Stimulated activated naive CD8-positive, alpha-beta T cell treated with anti-CD3 and anti-CD28 coated beads, Interleukin-15, Interleukin-2, amounts not matched to agents 100 U/mL and 50 U/mL, for 24 hours (primary cell): ENCODE measurements at places on chromosomes 1 and 21.
A peak's percentile ranks its signal among the peaks of the same experiment; 100 is the strongest.

GRCh38 chr21:16794950-16795349 lies 717.9 kb upstream of the CXADR start:
- DNase-seq, result no peak

- DNase-seq, result no peak
Measured at GRCh38 chr1:203269654-203270020, 35.7 kb upstream of the BTG2 start.

- DNase-seq, result peak; percentile 32
Measured at GRCh38 chr1:93304716-93305138, 41.0 kb upstream of the DR1 start.

- DNase-seq, result no peak
Measured at GRCh38 chr1:153816283-153816889, 41.2 kb downstream of the SLC27A3 start.

DNA sequence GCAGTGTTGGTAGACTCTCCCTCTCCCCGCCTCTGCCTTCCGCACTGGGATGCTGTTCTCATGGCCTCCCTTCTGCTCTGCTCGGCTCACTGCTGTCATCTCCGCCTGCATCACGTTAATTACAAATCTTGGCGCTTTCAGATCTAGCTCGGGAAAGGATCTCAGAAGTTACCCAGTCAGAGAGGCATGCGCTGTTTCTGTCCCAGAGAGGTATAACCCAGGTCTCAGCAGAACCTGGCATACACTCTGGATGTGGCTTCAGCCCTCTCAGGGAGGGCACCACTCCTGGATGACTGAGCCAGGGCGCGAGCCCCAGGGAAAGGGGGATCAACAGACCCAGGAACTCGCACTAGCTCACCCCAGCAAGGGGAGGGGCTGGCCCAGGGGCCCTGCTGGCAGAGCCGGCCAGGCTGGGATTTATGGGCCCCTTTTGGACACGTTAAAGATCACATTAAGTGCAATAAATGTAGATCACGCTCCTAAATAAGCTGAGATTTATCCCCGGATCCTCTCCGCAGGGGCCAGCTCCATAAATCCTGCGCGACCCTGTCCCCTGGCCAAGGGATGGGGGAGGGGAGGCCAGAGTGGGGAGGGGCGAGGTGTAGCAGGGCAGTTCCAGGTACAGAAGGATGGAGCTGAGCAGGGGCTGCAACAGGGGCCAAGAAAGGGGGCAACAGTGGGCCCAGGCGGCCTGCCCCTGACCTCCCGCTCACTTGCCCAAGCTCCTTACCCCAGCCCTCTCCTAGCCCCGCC lies 101.3 kb upstream of the ZBTB40 start:
- no peak for DNase-seq

GRCh38 chr1:236301080-236301957 lies 19.6 kb upstream of the ERO1B start:
- DNase-seq, result no peak

DNA sequence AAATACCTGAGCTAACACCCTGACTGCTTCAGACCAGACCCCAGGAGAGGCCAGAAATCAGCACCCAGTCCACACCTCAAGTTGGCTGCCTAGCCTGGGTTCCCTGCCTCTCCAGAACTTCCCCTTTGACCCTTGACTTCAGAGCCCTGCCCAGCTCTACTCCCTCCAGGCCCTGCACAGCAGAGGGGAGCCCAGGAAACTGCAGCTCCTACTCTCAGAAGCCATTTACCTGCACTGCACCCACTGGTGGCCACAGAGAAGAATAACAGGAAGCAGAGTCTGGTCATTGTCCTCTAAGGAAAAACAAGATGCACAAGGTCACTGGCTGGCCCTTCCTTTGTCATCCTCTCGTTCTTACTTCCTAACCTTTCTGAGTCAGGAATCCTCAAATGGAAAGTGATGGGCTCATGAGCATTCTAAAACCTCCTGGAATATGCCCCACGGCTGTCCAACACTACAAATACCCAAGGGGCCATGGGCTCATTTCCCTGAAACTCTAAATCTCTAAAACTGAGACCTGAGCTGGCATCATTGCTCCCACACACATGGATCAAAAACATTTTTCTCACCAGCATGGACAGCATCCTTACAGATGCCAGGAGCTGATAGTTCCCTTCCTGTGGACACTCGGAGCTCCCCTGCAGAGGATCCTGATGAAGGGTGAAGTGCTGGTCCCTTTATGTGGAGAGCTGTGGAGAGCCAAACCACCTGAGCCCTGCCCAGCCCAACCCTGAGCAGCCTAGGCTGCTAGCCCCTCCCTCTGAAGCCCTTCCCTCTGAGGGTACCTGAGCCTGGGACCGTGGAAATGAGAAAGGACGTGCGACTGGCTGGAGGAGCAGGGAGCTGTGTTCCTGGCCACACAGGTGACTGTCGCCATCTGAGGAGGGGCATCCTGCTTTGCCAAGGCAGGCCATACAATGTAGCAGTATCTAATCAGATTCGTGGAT lies at the start of gene ITLN2:
ITLN2 (minus strand) TSS at position 652 of the 947 bp plus-strand sequence; CDS start at position 584, 68 bp downstream.
- peak; percentile 52 for DNase-seq

GRCh38 chr21:39050841-39051587 lies 132.2 kb downstream of the PSMG1 start:
- DNase-seq, result no peak

GRCh38 chr21:26954662-26955121 lies 12.2 kb downstream of the ADAMTS5 start:
- DNase-seq, result no peak

DNA sequence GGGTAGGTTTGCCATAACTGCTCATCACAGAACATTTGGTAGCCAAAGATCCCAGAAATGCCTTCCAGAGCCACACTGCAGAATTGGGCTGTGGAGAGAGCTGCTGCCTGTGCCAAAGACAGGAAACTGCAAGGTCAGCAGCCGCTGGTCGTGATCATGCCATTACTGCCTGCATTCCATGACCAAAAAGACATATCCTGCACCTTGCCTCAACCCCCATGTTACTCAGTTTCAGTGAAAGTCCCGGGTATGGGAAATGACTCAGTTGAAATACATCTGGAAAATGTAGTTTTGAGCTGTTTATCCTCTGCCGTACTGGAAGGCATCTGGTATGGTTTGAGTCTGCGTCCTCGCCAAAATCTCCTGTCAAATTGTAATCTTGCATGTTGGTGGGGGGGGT lies 161.7 kb downstream of the FCRL5 start:
- DNase-seq, result no peak

GRCh38 chr21:37245151-37245550 lies 22.0 kb downstream of the VPS26C start:
- no peak for DNase-seq

DNA sequence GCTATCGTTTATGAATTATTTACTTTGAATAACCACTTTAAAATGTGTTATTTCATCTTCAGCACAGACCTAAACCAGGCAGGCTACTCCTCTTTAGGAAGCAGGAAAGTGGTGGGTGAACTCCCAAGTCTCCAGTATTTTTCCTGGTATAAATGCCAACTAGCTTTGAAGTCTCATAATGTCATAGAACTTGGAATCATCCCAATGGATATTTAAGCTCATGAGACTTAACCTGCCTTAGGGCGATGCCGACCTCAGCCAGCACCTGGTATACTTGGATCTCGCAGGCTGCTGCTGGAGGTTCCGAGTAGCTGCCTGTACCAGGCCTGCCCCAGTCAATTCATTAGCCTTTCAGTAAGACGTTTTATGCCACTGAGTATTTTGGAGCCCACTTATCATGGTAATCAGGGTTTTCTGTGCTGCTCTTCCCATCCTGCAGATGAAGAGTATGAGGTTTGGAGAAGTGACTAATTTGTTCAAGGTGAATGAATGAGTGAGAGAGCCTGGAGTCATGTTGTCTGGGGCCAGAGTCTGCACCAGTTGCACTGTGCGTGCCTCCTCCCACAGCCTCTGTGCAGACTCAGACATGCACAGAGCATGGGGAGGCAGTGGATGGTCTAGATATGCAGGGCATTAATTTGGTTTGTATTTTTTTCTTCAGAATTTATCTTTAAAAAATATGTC lies 34.9 kb downstream of the VANGL1 start:
- DNase-seq, result no peak

DNA sequence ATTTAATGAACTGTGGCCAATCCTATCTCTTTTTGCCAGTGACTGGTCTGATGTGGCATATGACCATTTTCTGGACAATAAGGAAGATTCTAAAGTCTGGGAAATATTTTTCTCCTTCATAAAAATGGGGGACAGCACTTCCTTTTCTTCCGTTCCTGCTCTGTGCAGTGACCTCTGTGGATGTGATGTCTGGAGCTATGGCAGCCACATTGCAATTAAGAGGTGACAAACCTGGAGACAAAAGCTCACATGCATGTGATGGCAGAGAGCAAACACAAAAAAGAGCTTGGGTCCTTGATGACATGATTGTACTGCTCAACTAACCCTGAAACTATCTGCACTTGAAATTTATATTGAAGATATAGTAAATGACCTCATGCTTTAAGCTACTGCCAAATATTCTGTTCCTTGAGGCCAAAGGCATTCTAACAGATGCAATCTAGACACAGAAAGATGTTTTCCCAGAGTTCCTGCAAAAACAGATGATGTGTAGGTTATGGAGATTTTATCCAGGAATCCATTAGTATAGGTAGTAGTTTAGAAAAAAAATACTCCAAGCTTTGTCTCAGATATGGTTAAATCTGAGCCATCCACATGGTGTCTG lies 2.2 kb upstream of the MAGI3 start:
- no peak for DNase-seq

DNA sequence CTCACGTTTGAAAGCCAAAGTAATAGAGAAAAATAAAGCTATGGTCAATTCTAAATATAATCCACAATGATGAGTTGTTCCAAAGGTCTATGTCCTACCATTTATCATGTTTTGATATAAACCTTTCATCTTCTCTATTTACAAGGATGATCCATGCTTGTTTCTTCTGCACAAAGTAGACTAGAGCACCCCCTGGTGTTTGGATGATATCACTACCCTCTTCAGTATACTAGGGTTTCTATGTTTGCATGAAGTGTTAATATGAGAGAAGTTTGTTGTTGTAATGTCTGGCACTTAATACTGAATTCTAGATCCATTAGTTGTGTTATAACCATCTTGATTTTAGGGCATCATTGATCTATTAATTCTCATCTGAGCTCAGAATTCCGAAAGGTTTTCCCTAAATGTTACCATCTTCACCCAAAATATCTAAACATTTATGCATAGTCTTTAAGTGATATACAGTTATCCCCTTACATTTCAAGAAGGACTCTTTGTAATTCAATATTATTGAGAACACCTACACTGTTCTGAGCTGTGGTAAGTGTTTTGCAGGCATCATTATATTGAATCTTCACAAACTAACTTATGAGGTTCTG lies 21.1 kb downstream of the CLDN8 start:
- peak; percentile 5 for DNase-seq

DNA sequence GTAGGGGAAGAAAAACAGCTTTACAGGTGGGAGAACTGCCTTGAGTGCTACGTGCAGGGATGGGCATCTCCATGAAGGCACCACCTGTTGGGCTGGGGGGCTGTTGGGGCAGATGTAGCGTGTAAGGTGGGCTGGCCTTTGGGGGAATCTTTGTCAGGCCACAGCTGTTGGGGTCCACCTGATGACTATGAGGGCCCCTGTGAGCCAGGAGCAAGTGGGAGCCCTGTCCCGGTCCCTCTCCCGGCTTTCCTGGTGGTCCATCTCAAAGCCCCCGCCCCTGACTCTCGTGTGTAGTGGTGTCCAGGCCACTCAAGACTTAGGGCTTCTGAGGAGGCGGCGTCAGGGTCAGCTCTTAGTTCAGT lies 13.5 kb downstream of the SLC37A1 start:
- no peak for DNase-seq

- no peak for DNase-seq
Measured at GRCh38 chr1:203206129-203206687, 19.7 kb upstream of the CHI3L1 start.

GRCh38 chr1:236112332-236112627 lies 30.1 kb upstream of the GPR137B start:
- no peak for DNase-seq

GRCh38 chr1:47214549-47214948 lies 17.5 kb downstream of the TAL1 start:
- no peak for DNase-seq

DNA sequence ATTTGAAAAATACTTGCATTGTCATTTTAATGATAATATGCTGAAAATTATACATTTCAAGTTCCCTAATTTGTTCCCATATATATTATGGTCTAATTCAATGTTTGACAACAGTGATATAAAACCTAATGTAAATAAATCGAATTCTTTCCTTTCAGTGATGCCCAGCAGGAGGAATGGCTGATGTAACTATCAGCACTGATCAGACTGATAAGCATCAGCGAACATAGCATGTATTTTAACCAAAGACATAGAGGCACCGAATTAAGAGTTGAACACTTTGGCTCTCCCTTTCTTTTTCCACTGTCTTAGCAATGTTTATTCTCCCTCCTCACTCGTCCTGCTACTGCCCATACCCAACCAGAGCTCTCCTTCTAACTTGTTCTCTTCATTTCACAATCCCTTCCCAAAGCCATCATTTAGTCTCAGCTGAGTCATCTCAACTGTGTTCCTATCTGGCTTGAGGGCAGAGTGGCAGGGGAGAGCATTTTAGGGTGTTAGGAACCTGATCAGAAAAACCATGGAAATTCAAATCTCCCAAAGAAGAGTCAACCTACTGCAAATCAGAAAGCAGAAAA lies 58.8 kb upstream of the C1orf115 start:
- DNase-seq, result no peak

DNA sequence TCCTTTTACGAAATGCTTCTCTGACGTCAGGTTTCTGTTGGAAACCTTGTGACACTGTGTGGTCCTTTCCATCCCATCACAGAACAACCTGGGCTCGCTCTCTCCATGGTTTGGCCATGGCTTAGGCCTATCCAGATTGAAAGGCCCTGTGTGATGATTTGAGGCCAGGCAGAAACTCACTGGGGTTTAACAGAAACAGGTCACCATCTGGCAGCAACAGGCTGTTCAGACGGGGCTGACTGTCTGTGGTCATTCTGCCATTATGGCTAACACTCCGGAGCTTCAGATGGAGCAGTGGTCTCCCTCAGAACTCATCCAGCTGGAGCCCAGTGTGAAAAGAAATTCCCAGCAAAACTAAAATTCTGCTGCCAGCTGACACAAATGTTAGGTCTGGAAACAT lies 9.3 kb downstream of the PLEKHM2 start:
- no peak for DNase-seq

DNA sequence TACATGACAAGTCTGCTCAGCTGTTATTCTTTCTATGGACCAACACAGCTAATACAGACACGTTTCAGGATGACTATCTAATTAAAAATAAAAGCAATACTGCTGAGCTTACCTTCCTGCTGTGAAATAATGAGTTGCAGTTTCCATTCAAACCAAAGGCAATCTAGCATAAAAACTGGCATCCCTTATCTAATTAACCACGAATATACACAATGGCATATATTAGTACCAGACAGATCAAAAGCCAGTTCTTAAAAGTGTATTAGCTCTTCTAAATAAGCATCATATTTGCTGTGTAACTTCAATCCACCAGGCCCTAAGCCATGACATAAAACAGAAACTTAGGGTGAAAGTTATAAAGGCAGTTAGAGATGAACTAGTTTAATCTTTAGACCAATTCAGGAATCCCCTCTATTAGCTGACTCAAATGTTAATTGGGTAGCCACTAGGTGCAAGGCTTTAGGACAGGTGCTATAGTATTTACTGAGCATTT lies 20.6 kb downstream of the TESK2 start:
- DNase-seq, result no peak

GRCh38 chr1:112711041-112711440 lies 4.1 kb downstream of the PPM1J start:
- DNase-seq, result no peak
